ENCODE measurements at places on chromosomes 6 and 20.
A peak's percentile ranks its signal among the peaks of the same experiment; 100 is the strongest.

DNA sequence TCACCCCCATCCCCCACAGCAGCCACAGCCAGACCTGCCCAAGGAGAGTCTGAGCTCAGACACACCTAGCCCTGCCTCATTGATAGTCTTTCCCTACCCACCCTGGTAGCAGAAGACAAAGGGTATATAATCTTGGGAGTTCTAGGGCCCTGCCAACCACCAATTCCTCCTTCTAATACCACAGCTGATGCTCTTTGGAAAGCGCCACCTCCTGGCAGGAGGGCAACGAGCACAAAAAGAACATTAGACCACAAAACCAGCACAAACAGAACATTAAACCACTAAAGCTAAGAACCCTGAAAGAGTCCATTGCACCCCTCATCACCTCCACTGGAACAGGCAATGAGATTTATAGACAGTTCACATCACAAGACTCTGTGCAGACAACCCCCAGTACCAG lies 195.8 kb upstream of the FUT9 start:
- DNase-seq = no peak

DNA sequence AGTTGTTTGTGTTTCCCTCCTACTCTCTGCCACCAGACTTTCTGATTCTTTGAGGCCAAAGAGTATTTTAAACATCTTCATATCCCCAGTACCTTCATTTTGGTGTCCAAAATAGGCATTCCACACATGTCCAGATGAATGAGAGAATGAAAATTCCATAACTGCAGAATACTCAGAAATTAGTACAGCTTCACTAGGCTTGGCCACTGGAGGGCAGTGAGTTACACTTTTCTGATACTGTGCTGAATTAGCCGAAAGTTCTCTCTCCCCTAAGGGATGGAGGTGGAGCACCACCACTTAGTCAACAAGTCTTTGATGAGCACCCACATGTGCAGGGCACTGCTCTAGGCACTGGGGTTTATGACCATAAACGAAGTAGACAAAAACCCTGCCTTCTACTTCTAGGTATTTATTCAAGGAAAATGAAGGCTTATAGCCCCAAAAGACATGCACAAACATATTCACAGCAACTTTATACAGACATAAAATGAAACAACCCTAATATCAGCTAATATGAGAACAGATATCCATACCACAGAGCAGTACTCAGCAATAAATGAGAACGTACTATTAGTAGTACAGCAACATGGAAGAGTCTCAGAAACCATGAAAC lies 46.1 kb upstream of the TMEM217 start:
- no peak for DNase-seq

DNA sequence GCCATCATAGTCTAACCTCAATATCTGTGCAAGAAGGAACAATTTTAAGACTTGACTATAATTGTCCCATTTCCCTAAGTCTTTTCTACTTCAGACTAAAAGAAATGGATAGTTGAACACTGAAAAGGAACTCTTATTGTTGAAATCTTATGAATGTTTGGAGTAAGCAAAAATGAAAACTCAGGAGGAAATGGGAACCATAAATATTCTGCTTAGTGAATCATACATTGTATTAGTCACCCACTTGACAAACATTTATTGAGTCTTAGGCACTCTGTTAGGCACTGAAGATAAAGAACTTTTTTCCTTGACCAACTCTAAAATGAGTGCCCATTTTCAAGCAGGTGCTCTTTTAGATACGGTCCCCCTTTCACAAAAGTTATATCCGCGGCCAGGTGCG lies 8.7 kb downstream of the CCDC170 start:
- DNase-seq = no peak

DNA sequence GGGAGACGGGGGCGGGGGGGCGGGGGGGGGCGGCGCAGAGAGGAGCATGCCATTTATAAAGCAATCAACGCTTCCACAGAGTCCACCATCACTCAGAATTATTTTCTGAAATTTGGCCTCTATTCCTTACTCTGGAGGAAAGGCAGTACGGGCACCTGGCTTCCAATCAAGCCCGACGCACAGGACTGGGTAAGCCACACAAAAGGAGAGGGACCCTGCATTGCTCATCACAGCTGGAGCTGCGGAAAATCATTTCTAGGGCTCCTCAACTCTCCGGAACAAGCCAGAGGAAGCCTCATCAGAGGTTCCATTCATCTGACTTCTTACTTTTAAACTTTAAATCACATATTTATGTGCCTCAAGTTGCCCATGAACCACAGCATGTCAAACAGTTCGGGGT lies 55.9 kb downstream of the TTI1 start:
- no peak for DNase-seq

DNA sequence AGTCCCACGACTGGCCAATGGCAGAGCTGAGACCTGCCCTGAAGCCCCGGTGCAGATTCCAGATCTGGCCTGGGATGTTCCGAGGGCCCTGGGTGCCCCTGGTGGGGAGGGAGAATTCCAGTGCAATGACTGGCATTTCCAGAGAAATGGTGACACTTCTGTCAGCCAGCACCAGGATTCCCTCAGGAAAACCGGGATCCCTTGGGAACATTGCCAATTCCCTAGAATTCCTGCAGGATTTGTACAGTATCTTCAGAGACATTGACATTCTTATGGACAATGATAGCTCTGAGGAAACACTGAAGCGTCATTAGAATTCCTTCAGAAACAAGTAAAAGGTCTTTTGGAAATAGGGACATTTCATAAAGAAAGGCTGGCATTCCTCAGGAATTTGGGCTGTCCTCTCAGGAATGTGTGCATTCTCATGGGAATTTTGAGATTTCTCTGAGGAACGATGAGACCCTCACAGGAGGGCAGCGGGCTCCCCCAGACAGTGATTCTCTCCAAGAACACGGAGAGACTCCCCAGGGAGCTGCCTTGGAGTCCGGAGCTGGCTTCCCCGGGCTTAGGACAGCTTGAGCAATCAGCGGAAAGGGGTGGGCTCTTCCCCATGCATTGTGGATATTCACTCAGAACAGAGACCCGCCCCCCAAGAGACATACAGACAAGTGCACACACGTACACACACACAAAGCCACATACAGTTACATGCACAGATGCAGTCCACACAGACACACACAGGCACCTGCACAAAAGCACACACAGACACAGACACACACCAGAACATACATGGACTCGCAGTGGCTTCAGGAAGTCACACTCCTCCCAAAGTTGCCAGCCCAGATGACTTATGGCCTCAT lies 35.2 kb upstream of the BPIFA2 start:
- DNase-seq = no peak

- DNase-seq = no peak
These were observed 18.0 kb upstream of the MAFB start for GRCh38 chr20:40706977-40707582.

DNA sequence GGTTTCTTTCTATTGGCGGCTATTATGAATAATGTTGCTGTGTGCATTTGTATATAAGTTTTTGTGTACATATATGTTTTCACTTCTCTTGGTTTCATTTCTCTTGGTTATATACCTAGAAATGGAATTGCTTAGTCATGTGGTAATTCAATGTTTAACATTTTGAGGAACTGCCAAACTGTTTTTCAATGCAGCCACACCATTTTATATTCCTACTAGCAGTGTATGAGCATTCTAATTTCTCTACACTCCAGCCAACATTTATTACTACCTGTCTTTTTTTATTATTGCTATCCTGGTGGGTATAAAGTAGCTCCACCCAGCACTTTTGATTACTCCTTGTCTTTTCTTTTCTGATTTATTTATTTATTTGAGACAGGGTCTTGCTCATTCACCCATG lies 54.8 kb downstream of the PHACTR2 start:
- DNase-seq = no peak

DNA sequence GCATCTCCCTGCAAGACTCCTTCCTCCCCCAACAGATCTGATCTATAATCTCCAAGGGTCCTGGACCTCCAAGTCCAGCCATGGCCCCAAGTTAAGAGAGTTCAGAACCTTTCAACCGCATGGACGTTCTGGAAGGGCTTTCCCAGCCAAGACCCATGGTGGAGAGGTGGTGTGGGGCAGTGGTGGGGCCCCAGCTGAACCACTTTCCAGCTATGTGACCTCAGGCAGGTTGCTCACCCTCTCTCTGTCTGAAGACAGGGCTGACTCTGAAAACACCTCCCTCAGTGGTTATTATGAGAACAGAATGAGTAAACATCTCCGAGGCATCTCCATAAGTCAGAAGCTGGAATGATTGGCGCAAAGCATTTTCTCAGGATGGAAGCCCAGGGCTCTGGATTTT lies 887 bp downstream of the CLPS start:
- no peak for DNase-seq

GRCh38 chr20:45833030-45833882 lies at the start of gene SNX21:
SNX21 (plus strand) TSS chr20:45833799; CDS start chr20:45833920, 121 bp downstream.
- no peak for DNase-seq

DNA sequence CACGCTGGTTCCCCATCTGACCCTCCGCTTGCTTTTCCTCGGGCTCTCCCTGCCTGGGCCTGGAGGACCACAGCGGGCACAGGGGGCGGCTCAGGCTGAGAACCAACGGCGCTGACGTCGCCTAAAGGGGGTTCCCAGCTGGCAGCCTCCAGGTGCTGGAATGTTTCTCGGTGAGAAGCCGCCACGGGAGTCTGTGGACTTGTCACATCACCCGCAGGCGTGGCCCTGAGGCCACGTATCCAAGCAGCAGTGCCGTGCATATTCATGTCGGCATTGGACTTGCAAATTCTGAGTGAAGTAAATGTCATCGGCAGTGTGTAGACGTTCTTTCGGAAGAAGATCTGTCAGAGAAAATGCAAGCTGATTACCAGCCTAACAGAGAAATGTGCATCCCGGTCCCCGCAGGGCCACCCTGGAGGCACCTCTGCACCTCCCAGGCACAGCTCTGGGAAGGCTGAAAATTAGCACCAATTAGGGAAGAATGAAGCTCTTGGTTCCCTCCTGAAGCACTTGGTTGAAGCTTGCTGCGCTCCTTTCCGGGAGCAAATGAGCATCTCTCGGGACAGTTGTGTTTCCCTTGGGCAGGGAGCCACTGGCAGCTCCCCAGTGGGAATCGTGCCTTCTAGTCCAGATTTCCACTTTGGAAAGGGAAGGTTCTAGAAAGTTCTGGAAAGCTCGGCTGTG lies 24.3 kb downstream of the NTSR1 start:
- DNase-seq = no peak

GRCh38 chr6:45930420-45931040 lies 85.1 kb downstream of the CLIC5 start:
- peak; percentile 28 for DNase-seq
